Aorta (tissue), 5 donors: ENCODE measurements at places on chromosomes 1 and 21. TPM values are rescaled to one million over a fixed set of nuclear protein-coding genes. Genes with fewer than 3 reads are reported as not detected.

GRCh38 chr1:156927215-156928042 is 7.0 kb downstream of the LRRC71 start:
- no peaks in the 10 kb centered on the region for H3K36me3 ChIP-seq
- H3K27ac ChIP-seq = no peak overlapping the region
- DNase-seq = peak; percentile 91
- no peak overlapping the region for H3K4me3 ChIP-seq
- H3K4me1 ChIP-seq = no peaks in the 10 kb centered on the region

- DNase-seq = no peak
- H3K27ac ChIP-seq = no peak overlapping the region
- H3K27me3 ChIP-seq = no peaks in the 10 kb centered on the region
- H3K4me3 ChIP-seq = no peak overlapping the region
- no peaks in the 10 kb centered on the region for H3K4me1 ChIP-seq
- H3K36me3 ChIP-seq = no peaks in the 10 kb centered on the region
Measured at GRCh38 chr1:173258479-173259264, 51.5 kb upstream of the TNFSF4 start.

Gene CYP4A11
- total RNA-seq = 0.15 TPM

GRCh38 chr1:156143765-156144489 is 9.5 kb upstream of the SEMA4A start:
- peak overlapping the region; percentile 32 for H3K27ac ChIP-seq
- no peak overlapping the region for H3K4me3 ChIP-seq
- no peak for DNase-seq
- no peaks in the 10 kb centered on the region for H3K27me3 ChIP-seq
- H3K36me3 ChIP-seq = no peaks in the 10 kb centered on the region

DNA sequence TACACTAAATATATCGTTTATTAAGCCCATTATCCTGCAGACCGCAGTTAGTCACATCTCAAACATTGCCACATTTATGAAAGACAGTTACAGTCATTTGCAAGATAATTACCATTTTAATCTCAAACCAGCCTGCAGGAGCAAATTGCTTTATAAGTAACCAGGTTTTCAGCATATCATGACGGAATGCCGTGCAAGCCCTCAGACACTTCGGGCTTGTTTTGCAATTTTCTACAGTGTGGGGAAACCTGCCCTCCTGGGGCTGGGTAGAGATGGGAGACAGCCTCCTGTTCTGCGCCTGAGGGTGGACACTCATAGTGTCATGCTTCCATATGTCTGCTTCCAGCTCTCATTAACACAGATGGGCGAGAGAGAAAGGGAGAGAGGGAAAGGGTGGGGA is 563.9 kb downstream of the NPHP4 start:
- no peak overlapping the region for H3K27ac ChIP-seq
- H3K36me3 ChIP-seq = no peaks in the 10 kb centered on the region
- no peak overlapping the region for H3K4me3 ChIP-seq
- no peaks in the 10 kb centered on the region for H3K4me1 ChIP-seq
- H3K27me3 ChIP-seq = no peaks in the 10 kb centered on the region

- H3K36me3 ChIP-seq = no peaks in the 10 kb centered on the region
- no peaks in the 10 kb centered on the region for H3K4me1 ChIP-seq
- H3K27ac ChIP-seq = peak within 1 kb of the TSS; percentile 71
- H3K27me3 ChIP-seq = no peaks in the 10 kb centered on the region
- H3K4me3 ChIP-seq = peak within 1 kb of the TSS; percentile 83
- peak; percentile 97 for DNase-seq
Measured at GRCh38 chr1:7770997-7771822, at the start of gene VAMP3. VAMP3 (plus strand) TSS chr1:7771296; CDS start chr1:7771384, 88 bp downstream.

Gene ERICH3
- total RNA-seq = not detected

Gene POU3F1
- 0.21 TPM for total RNA-seq

DNA sequence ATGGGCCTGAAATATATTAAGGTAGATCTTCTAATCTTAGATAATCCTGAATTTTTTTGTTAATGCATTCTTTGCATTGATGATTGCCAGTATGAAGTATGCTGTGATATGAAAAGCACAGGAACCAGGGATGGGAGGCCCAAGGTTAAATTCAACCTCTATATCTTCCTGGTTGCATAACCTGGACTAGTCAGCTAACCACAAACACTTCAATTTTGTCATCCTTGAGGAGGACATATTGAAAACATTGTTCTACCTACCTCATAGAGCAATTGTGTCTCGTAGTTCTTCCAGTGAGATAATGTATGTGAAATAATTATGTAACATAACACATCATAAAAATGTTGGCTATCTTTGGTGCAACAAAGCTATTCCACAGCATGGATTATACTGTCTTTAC is 25.6 kb downstream of the PDC start:
- H3K36me3 ChIP-seq = no peaks in the 10 kb centered on the region
- no peaks in the 10 kb centered on the region for H3K27me3 ChIP-seq
- no peaks in the 10 kb centered on the region for H3K4me1 ChIP-seq
- no peak for DNase-seq
- H3K27ac ChIP-seq = no peak overlapping the region

Gene WLS
- total RNA-seq = 47.3 TPM

Gene SHISAL2A
- total RNA-seq = 0.96 TPM

Gene CA6
- total RNA-seq = not detected

Gene DENND2D
- total RNA-seq = 12.3 TPM

DNA sequence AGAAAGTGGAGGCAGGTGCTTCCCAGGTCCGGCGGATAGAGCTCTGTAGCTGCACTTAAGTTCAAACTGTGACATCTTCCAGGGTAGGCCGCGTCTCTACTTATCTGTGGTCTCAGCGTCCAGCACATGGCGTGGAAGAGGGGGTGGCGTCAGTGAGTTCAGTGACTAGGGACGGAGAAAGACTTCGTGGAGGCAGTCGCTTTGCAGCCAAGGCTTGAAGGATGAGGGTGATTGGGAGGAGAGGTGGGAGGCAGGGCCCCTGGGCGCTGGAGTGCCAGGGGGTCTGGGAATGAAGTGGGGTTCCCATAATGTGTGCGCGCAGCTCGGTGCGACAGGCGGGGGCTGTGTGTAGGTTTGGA is 444 bp upstream of the AGO1 start:
- no peak overlapping the region for H3K27ac ChIP-seq
- no peaks in the 10 kb centered on the region for H3K27me3 ChIP-seq
- H3K36me3 ChIP-seq = no peaks in the 10 kb centered on the region
- H3K4me3 ChIP-seq = no peak overlapping the region
- no peaks in the 10 kb centered on the region for H3K4me1 ChIP-seq

- no peaks in the 10 kb centered on the region for H3K4me1 ChIP-seq
- no peaks in the 10 kb centered on the region for H3K27me3 ChIP-seq
Measured at GRCh38 chr1:64290420-64290819, 87.0 kb downstream of the UBE2U start.

- no peaks in the 10 kb centered on the region for H3K27me3 ChIP-seq
- H3K4me1 ChIP-seq = no peaks in the 10 kb centered on the region
- DNase-seq = no peak
- no peak overlapping the region for H3K27ac ChIP-seq
- no peaks in the 10 kb centered on the region for H3K36me3 ChIP-seq
- no peak overlapping the region for H3K4me3 ChIP-seq
Measured at GRCh38 chr1:182249201-182249676, 142.4 kb downstream of the GLUL start.

Gene DISP3
- 0.12 TPM for total RNA-seq

GRCh38 chr1:246092136-246092535 is 414.9 kb downstream of the SMYD3 start:
- DNase-seq = no peak
- no peak overlapping the region for H3K4me3 ChIP-seq
- H3K27me3 ChIP-seq = no peaks in the 10 kb centered on the region
- no peaks in the 10 kb centered on the region for H3K36me3 ChIP-seq
- peaks cover 2% of the 10 kb centered on the region for H3K4me1 ChIP-seq
- H3K27ac ChIP-seq = no peak overlapping the region

DNA sequence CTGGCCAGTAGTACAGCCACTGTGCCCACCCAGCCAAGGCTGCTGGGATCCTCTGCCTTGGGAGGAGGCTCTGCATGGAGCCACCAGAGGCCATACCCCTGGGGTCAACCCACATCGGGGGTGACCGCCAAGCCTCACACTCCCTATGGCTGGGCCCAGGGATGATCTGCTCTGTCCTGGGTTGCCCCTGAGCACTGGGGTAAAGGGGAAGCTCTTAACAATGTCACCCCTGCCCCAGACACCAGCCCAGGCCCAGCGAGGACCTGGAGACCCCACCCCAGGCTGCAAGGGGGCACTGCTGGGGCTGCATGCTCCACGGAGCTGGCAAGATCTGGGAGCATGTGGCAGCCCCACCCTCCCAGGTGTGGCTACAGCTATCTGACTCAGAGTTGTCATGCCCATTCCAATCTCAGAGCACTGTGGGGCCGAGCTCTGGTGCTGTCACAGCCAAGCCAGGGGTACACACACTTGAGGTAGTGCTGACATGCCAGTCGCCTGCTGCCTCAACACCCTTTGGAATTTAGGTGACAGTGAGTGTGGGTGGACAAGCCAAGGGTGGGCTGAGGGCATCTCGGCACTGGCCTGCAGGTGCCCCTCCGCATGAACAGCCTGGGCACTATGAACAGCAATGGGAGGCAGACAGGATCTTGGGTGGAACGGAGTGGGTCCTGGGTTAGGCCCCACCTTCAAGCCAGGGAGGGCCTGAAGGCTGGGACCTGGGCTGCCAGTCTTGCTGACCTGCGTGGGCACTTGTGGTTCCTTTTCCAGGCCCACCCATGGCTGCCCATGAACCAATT is 427.7 kb downstream of the LRRIQ3 start:
- H3K36me3 ChIP-seq = no peaks in the 10 kb centered on the region
- no peaks in the 10 kb centered on the region for H3K27me3 ChIP-seq
- no peak overlapping the region for H3K4me3 ChIP-seq
- no peaks in the 10 kb centered on the region for H3K4me1 ChIP-seq

GRCh38 chr21:45887120-45887611 is 94.4 kb upstream of the COL6A1 start:
- no peak overlapping the region for H3K4me3 ChIP-seq
- peak; percentile 76 for DNase-seq
- H3K4me1 ChIP-seq = no peaks in the 10 kb centered on the region
- no peaks in the 10 kb centered on the region for H3K27me3 ChIP-seq
- no peak overlapping the region for H3K27ac ChIP-seq
- no peaks in the 10 kb centered on the region for H3K36me3 ChIP-seq

GRCh38 chr1:100164216-100164615 is 13.8 kb downstream of the LRRC39 start:
- no peaks in the 10 kb centered on the region for H3K27me3 ChIP-seq
- no peaks in the 10 kb centered on the region for H3K4me1 ChIP-seq
- H3K4me3 ChIP-seq = no peak overlapping the region
- no peak overlapping the region for H3K27ac ChIP-seq
- no peak for DNase-seq

- H3K36me3 ChIP-seq = no peaks in the 10 kb centered on the region
- H3K27me3 ChIP-seq = no peaks in the 10 kb centered on the region
- H3K4me3 ChIP-seq = no peak overlapping the region
- DNase-seq = no peak
Measured at GRCh38 chr1:100400404-100400803, 48.1 kb downstream of the CDC14A start.

GRCh38 chr21:27321791-27322190 is 354.9 kb upstream of the ADAMTS5 start:
- H3K36me3 ChIP-seq = no peaks in the 10 kb centered on the region
- H3K27ac ChIP-seq = no peak overlapping the region
- H3K27me3 ChIP-seq = no peaks in the 10 kb centered on the region
- no peak for DNase-seq

Gene SPRR2A
- not detected for total RNA-seq

GRCh38 chr1:231613419-231614349 is 12.9 kb upstream of the DISC1 start:
- no peak overlapping the region for H3K4me3 ChIP-seq
- no peaks in the 10 kb centered on the region for H3K4me1 ChIP-seq
- no peaks in the 10 kb centered on the region for H3K27me3 ChIP-seq
- no peak for DNase-seq
- no peaks in the 10 kb centered on the region for H3K36me3 ChIP-seq
- H3K27ac ChIP-seq = no peak overlapping the region

Gene C1orf53
- total RNA-seq = 0.81 TPM

GRCh38 chr1:6336776-6337622 is 56.6 kb downstream of the ACOT7 start:
- no peaks in the 10 kb centered on the region for H3K36me3 ChIP-seq
- no peaks in the 10 kb centered on the region for H3K27me3 ChIP-seq
- no peak for DNase-seq
- no peak overlapping the region for H3K27ac ChIP-seq

DNA sequence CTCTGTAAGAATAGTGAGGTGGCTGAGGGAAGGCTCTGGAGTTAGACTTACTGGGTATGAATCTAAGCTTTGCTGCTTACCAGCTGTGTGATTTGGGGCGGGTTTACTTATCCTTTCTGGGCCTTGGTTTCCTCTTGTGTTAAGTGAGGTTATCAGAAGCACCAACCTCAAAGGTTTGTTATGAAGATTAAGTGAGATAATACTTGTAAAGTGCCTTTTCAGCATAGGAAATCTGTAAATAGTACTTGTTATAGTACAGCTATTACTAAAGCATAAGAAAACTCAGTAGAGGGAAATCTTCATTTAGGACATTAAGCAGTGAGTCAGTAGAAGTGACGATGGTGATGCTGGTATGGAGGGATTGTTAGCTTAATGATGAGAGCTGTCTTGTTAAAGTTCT is 12.1 kb downstream of the HHAT start:
- DNase-seq = no peak
- no peak overlapping the region for H3K4me3 ChIP-seq
- H3K27me3 ChIP-seq = no peaks in the 10 kb centered on the region

DNA sequence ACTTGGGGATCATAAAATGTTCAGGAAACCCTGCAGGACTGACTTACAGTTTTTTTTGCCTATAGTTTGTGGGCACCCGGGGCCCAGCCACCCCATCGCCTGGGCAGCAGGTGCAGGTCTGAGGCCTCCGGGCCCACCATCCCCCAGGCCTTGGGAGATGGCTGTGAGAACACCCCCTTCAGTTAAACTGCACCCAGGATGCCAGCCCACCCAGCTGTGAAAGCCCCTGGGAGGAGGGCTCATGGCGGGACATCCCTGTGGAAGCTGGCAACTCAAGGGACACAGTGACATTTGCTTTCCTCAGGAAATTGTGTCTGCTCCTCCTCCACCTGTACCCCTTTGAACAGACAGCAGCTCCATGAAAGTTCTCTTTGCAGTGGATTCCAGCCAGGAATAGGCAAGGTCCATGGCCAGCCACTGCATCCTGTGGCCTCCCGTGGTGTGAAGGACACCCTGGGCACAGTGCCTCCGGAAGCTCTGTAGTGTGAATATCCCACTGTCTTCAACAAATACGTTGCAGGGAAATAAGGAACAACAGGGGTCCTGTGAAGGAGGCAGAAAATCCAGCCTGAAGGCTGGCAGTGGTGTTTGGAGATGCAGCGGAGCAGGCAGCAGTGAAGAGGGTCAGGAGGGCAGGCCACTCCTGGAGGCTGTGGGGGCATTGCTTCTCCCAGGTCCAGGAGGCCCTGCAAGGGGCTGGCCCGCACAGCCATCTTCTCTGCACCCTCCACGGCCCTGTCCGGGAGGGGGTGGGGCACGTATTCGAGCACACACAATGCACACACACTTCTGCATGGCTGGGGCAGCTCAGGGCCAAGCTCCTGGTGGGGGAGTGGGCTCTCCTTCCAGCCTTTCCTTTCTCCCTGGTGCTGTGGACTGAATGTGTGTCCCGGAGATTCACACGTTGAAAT is 2.1 kb upstream of the OBSCN start:
- no peaks in the 10 kb centered on the region for H3K36me3 ChIP-seq
- no peak for DNase-seq
- H3K4me3 ChIP-seq = no peak overlapping the region
- H3K4me1 ChIP-seq = no peaks in the 10 kb centered on the region
- no peak overlapping the region for H3K27ac ChIP-seq
- no peaks in the 10 kb centered on the region for H3K27me3 ChIP-seq

GRCh38 chr1:100387657-100388350 is 35.5 kb downstream of the CDC14A start:
- H3K4me1 ChIP-seq = no peaks in the 10 kb centered on the region
- no peak overlapping the region for H3K27ac ChIP-seq
- no peak for DNase-seq

Gene MX1
- 41.0 TPM for total RNA-seq

- DNase-seq = no peak
- no peak overlapping the region for H3K4me3 ChIP-seq
- no peak overlapping the region for H3K27ac ChIP-seq
- H3K36me3 ChIP-seq = no peaks in the 10 kb centered on the region
Measured at GRCh38 chr1:9860887-9861286, 37.1 kb upstream of the CLSTN1 start.

Gene FCER1G
- 74.0 TPM for total RNA-seq
